ENCODE measurements at places on chromosomes 2 and 18.

- no peak overlapping the region for H3K4me3 ChIP-seq
- DNase-seq, result no peak
- no peaks in the 10 kb centered on the region for H3K27me3 ChIP-seq
- no peak overlapping the region for H3K27ac ChIP-seq
- H3K36me3 ChIP-seq, result peaks cover 93% of the 10 kb centered on the region
Measured at GRCh38 chr2:208297961-208298360, 31.9 kb downstream of the PIKFYVE start.

DNA sequence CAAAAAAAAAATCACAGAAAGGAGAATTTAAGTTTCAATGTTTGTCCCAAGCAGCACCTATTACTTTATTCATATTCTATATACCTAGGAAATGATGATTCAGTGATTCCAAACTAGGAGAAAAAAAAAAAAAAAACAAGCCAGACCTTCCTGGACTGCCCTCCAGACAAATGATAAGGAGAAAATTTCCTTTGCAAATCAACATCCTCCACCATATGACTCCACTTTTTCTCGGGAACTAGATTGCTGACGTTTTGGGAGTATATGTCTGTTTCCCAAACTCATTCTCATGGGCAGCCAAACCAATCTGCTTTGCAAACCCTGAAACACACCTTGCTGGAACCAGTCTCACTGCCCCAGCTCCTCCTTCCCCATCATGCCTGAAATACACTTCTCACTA, 16.8 kb downstream of the AP1S3 start:
- H3K27ac ChIP-seq, result no peak overlapping the region
- H3K36me3 ChIP-seq, result no peaks in the 10 kb centered on the region
- H3K27me3 ChIP-seq, result no peaks in the 10 kb centered on the region
- H3K4me1 ChIP-seq, result no peaks in the 10 kb centered on the region

GRCh38 chr2:230921806-230922595, 3.0 kb downstream of the GPR55 start:
- DNase-seq, result no peak
- H3K27ac ChIP-seq, result no peak overlapping the region
- H3K36me3 ChIP-seq, result no peaks in the 10 kb centered on the region
- H3K4me3 ChIP-seq, result no peak overlapping the region

DNA sequence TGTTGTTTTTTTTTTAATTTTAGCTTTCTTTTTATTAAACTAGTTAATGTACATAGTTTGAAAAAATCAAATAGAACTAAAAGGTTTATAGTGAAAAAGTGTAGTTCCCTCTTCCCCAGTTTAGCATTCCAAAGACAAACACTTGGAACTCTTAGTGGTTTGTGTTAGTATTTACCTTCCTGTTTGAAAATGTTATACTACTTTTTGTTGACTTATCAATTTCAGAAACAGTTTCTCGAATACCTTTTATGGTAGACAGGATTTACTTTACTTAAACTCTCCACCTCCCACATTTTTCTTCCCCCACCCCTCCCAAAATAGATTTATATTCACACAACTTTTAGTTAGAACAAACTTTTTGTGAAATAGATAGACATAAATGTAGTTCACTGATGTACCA, 26.7 kb downstream of the PLEKHA3 start:
- H3K36me3 ChIP-seq, result peaks cover 55% of the 10 kb centered on the region
- H3K27ac ChIP-seq, result no peak overlapping the region
- H3K27me3 ChIP-seq, result no peaks in the 10 kb centered on the region
- no peaks in the 10 kb centered on the region for H3K4me1 ChIP-seq

DNA sequence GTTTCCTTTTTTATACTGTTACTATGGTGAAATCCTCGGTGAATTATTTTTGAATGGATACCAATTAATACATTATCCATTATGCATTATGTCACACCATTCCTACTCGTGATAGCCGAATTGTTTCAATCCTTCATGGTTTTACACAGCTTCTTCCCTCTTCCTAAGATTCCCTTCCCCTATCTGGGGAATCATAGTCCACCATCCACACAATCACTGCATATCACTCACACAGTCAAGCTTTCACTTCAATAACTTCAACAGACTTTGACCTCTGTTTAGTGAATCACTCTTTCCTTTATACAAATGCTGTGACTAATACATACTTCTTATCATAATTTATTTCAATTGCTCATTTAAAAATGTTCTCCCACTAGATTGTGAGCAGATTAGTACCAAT, 1108.1 kb upstream of the LRRTM1 start:
- H3K27ac ChIP-seq, result no peak overlapping the region
- H3K4me3 ChIP-seq, result no peak overlapping the region
- H3K4me1 ChIP-seq, result no peaks in the 10 kb centered on the region
- no peaks in the 10 kb centered on the region for H3K36me3 ChIP-seq

DNA sequence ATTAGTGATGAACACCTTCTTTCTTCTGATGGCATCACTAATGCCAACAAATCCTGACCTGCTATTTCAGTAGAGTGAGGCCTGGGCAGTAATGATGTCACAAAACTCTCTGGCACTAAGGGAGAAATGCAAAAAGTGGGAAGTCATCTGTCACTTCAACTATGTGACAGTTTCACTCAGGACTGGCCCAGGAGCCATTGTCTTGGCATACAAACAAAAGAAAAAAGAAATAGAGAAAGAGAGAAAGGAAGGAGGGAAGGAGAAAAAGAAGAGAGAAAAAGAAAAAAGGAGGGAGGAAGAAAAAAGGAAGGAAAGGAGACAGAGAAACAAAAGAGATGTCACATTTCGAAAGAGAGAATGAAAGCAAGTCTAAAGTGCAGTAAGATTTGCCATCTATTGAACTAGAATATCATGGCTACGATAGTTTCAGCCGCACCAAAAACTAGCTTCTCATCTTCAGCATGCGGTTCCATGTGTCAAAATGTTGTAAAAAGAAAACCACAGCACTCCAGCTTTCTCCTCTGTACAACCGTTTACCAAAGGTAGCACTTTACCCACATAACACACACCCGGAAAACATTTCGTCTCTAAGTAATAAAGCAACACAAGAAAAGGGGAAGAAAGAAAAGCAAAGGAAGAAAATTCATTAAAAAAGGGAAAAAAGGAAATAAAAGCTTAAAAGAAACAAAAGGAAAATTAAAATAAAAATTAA, 50.1 kb downstream of the CD226 start:
- no peak overlapping the region for H3K4me3 ChIP-seq
- H3K27me3 ChIP-seq, result no peaks in the 10 kb centered on the region
- no peaks in the 10 kb centered on the region for H3K36me3 ChIP-seq
- H3K4me1 ChIP-seq, result peaks cover 17% of the 10 kb centered on the region
- no peak for DNase-seq

DNA sequence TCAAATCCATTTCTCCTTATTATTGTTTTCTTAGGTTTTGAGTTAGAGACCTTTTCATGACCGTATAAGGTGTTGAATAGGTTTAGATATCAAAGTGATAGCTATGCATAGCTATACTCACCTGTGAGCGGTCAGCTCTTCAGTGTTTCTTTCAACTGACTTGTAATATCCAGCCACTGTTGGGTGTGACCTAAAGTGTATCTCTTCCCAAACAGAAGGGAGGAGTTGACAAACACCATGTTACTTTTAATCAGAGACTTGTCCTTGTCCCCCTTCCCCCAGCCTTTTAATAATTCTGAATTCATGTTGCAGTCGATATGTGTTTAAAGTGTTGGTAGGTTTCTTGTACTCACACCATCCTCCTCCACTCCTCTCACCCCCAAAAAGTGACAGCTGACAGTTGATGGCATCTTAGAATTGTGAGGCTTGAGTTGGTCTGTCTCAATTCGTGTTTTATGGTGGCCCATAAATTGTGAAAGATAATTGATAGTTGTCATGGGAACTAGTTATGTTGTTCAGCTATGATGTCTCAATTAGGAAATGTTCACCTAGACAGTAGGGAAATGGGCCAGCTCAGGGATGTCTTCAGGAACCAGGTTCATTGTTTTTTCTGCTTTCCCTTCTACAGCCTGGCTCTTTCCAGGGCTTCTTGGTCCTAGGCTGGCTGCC, 12.0 kb downstream of the NEDD4L start:
- H3K27ac ChIP-seq, result no peak overlapping the region
- no peaks in the 10 kb centered on the region for H3K36me3 ChIP-seq
- no peaks in the 10 kb centered on the region for H3K4me1 ChIP-seq
- no peak for DNase-seq
- no peak overlapping the region for H3K4me3 ChIP-seq
- no peaks in the 10 kb centered on the region for H3K27me3 ChIP-seq

DNA sequence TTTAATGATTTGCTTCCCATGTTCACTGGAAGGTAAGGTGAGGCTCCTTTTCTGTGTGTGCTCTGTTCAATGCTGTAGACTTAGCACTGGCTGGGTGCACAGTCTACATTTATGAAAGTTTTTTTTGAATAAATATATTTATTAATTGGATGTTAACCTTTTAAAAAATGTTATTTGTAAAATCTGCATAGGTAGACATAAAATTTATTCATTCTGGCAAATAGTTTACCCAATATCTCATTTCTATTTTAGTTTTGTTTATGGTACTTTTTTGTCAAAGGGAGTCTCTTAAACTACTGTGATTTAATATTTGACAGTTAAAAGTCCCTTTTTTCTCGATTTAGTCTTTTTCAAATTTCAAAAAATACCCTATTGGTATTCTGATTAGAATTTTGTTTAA, 19.9 kb downstream of the CDKL4 start:
- H3K4me3 ChIP-seq, result no peak overlapping the region
- no peak for DNase-seq
- H3K4me1 ChIP-seq, result peaks cover 8% of the 10 kb centered on the region
- no peak overlapping the region for H3K27ac ChIP-seq
- peaks cover 8% of the 10 kb centered on the region for H3K27me3 ChIP-seq
